ENCODE measurements at places on chromosomes 2 and 18. TPM values are rescaled to one million over a fixed set of nuclear protein-coding genes. Genes with fewer than 3 reads are reported as not detected.

- H3K27ac ChIP-seq = no peak overlapping the region
- no peaks in the 10 kb centered on the region for H3K36me3 ChIP-seq
- no peak for DNase-seq
- no peaks in the 10 kb centered on the region for H3K4me1 ChIP-seq
- H3K4me3 ChIP-seq = no peak overlapping the region
These were observed 16.9 kb upstream of the FAHD2A start for GRCh38 chr2:95385570-95385984.

GRCh38 chr2:183253441-183254130 is 129.3 kb downstream of the NUP35 start:
- no peak overlapping the region for H3K27ac ChIP-seq
- H3K4me1 ChIP-seq = no peaks in the 10 kb centered on the region
- H3K27me3 ChIP-seq = no peaks in the 10 kb centered on the region

DNA sequence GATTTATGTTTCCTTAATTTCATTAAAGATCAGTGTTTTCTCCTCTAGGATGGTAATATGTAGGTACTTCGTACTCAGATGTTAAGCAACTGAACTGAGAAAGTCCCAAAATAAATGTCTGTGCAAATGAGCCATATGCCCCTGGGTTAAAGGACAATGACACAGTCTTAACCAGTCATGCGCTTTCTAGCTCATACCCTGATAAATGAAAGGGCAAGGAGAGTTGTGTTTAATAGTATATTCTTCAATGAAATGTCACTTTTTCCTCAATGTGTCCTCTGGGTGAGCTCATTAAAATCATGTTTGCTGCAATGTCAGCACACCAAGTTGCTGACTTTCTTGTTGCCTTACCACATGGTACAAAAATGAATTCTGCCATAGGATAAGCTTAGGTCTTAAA is 856.3 kb downstream of the TMEM182 start:
- no peak for DNase-seq
- no peaks in the 10 kb centered on the region for H3K4me1 ChIP-seq
- H3K27me3 ChIP-seq = no peaks in the 10 kb centered on the region
- no peak overlapping the region for H3K4me3 ChIP-seq
- no peak overlapping the region for H3K27ac ChIP-seq

DNA sequence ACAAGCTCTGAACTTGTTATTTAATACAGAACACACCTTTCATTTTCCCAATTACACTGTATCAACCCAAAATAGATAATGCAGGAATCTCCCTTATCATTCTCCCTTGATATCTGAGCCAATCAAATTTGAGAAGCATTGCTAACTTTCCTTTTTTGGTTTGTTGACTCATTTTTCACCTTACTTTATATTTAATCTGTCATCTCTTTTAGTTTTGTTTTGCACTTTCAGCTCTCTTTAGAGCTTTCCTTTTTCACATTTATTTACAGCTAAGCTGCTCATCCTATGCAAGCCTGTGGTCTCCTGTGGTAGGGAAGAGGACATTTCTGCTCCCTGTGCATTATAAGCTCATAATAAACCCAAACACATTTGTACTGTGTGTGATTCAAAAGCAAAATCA is 50.1 kb downstream of the ITGAV start:
- H3K4me1 ChIP-seq = peaks cover 30% of the 10 kb centered on the region
- H3K27me3 ChIP-seq = no peaks in the 10 kb centered on the region
- peak overlapping the region; percentile 75 for H3K27ac ChIP-seq
- DNase-seq = peak; percentile 11
- no peak overlapping the region for H3K4me3 ChIP-seq

- H3K27me3 ChIP-seq = no peaks in the 10 kb centered on the region
- H3K36me3 ChIP-seq = no peaks in the 10 kb centered on the region
- no peak overlapping the region for H3K4me3 ChIP-seq
- peaks cover 6% of the 10 kb centered on the region for H3K4me1 ChIP-seq
- H3K27ac ChIP-seq = no peak overlapping the region
These were observed 10.1 kb upstream of the GRHL1 start for GRCh38 chr2:9941196-9941995.

LCT gene
- total RNA-seq = 0.11 TPM

DNA sequence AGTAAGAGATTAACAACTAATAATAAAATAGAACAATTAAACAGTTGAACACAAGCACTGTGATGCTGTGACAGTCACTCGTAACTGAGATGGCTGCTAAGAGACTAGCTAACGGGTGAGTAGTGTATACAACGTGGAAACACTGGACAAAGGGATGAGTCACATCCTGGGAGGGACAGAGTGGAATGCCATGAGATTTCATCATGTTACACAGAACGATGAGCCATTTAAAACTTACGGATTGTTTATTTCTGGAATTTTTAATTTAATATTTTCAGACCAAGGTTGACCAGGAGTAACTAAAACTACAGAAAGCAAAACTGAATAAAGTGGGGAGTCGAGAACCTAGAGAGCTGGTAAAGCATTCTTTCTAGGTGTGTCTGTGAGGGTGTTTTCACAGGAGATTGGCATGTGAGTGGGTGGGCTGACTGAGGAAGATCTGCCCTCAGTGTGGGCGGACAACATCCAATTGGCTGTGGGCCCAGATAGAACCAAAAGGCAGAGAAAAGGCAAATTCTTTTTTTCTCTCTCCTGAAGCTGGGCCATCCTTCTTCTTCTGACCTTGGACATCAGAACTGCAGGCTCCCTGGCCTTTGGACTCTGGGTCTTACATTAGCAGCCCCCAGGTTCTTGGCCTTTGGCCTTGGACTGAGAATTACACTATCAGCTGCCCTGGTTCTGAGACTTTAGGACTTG is 14.6 kb downstream of the TMSB10 start:
- DNase-seq = no peak
- H3K27ac ChIP-seq = peak overlapping the region; percentile 74
- peak overlapping the region; percentile 4 for H3K4me3 ChIP-seq
- H3K36me3 ChIP-seq = no peaks in the 10 kb centered on the region
- peaks cover 30% of the 10 kb centered on the region for H3K4me1 ChIP-seq

- no peaks in the 10 kb centered on the region for H3K4me1 ChIP-seq
- H3K27ac ChIP-seq = no peak overlapping the region
- no peak overlapping the region for H3K4me3 ChIP-seq
- no peak for DNase-seq
These were observed 52.5 kb upstream of the SLC14A2 start for GRCh38 chr18:45562567-45563479.

MSTN gene
- total RNA-seq = not detected

All from GM12878 (cell line).